ENCODE measurements at places on chromosomes 16 and 17.

DNA sequence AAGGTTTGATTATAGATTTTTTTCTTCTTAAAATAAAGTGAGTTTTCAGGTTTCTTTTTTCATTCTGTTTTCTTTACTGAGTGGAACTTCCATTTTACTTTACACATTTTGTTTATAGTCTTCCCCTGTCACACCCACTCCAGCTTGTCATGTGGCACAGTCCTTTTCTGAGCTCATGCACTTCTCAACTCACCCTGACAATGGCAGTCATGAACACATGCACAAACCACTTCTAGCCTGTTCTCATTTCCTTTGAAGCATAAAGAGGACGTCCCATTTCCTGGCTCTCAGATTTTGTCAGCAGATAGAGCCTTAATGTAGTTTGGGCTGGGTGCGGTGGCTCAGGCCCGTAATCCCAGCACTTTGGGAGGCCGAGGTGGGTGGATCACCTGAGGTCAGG, 168.0 kb downstream of the AHSP start:
- no peak for DNase-seq

DNA sequence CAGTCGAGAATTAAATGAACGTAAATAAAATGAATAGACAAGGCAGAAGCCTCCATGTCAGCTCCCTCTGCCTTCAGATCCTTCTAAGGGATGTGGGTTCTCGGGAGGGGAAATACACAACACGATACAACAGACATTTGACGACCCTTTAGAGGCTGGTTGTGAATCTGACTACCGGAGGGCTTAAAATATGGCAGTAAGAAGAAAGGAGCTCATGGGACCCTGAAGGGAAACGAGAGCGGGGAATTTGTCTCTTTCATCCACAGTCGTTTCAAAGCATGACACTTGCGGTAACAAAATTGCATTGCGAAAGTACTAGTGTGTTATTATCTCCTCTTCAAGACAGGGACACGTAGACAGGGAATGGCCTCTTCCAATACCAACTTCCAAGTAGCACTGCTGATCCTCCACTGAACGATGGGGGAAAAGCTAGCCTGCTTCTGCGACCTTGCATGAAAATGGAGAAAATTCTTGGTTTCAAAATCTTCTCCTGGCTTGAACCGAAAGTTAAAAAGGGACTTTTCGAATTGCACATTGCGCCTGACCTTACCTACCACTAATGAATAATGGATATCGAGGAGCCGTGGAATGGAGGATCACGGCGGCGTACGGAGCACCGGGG, 1.2 kb upstream of the TNRC6C start:
- no peak for DNase-seq

- DNase-seq, result no peak
Measured at GRCh38 chr16:11692651-11693050, 24.4 kb downstream of the SNN start.

GRCh38 chr16:80557037-80557436, 16.2 kb downstream of the DYNLRB2 start:
- no peak for DNase-seq

GRCh38 chr17:59440757-59441463, 109.5 kb downstream of the YPEL2 start:
- DNase-seq, result peak; percentile 92

DNA sequence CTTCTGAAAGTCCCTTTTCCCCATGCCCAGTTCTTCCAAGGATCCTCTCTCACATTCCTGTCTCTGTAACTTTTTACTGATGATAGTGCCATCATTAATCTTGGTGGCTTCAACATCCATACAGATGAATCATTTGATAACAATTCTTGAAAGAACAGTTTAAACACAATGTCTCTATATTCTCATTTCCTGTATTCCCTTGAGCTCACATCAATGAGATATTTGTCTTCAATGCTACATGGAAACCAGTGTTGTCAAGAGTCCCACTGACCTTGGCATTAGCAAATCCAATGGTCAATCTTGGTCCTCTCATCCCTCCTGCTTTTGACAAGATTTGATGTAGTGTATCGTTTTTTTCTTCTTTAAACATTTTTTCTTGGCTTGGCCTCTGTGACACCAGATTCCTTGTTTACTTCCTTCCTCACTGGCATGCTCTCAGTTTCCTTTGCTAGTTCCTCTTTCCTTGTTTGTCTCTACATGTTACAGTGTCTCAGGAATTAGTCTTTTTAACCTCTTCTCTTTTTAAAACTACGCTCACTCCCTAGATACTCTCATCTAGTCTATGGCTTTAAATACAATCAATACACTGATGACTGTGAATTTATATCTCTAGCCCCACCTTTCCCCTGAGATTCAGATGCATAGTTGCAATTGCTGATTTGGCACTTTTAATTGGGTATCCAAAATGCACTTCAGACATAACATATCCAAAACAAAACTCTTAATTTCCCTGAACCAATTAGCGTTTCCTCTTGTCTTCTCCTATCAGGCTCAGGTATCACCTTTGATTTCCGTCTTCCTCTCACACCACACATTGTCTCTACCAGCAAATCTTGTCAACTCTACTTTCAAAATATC, 134.0 kb downstream of the MYO1D start:
- DNase-seq, result no peak

DNA sequence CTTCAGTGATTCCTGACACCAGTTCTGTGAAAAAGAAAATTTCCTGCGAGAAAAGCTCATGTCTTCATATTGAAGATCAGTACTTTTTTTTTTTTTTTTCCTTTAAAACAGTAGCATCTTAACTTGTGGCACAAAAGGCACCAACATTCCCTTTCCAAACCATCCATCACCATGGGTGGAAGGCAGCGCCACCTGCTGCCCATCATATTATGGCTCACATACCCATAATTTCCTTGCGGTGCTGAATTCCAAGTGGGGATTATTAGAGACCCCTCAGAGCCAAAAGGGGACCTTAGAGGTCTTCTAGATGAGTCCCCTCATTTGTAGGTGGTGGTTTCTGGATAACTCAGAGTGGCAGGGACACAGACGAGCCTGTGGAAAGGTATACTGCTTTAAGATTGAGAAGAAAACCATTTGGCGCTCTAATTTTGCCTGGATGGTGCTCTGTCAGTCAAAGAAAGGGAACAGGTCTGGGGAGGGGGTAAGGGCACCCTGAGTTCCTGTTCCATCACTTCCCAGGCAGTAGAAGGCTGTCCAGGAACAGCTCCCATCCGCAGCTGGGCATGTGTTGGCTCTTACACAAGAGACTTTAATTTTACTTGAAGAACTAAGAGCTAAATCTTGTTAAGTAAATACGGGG, 7.9 kb upstream of the SOST start:
- peak; percentile 43 for DNase-seq

- no peak for DNase-seq
Measured at GRCh38 chr16:49799172-49799571, 56.7 kb downstream of the ZNF423 start.

- DNase-seq, result no peak
Measured at GRCh38 chr16:12079412-12079965, 103.0 kb downstream of the SNX29 start.

GRCh38 chr16:49527611-49528010, 154.0 kb downstream of the C16orf78 start:
- DNase-seq, result no peak

DNA sequence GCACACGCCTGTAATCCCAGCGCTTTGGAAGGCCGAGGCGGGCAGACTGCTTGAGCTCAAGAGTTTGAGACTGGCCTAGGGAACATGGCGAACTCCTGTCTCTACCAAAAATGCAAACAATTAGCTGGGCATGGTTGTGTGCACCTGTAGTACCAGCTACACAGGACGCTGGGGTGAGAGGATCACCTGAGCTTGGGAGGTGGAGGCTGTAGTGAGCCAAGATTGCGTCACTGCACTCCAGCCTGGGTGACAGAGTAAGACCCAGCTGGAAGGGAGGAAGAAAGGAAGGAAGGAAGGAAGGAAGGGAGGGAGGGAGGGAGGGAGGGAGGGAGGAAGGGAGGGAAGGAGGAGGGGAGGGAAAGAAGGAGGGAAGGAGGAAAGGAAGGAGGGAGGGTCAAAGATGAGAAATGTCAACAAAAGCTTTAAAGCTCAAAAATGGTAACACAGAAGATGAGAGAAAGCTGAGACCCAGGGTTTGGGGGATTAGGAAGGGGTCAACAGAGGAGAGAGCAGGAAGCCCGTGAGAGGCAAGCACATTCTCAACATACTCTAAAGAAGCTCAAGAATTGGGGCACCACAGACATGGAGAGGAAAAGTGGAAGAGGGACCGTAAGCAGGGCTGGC, 5.0 kb upstream of the KRT19 start:
- DNase-seq, result no peak

- no peak for DNase-seq
Measured at GRCh38 chr17:78374631-78375274, 3.7 kb upstream of the PGS1 start.

DNA sequence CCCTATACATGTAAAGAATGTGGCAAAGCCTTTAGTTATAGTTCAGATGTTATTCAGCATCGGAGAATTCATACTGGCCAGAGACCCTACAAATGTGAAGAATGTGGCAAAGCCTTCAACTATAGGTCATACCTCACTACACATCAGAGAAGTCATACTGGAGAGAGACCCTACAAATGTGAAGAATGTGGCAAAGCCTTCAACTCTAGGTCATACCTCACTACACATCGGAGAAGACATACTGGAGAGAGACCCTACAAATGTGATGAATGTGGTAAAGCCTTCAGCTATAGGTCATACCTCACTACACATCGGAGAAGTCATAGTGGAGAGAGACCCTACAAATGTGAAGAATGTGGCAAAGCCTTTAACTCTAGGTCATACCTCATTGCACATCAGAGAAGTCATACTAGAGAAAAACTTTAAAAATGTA, 42.5 kb downstream of the ZNF267 start:
- no peak for DNase-seq

DNA sequence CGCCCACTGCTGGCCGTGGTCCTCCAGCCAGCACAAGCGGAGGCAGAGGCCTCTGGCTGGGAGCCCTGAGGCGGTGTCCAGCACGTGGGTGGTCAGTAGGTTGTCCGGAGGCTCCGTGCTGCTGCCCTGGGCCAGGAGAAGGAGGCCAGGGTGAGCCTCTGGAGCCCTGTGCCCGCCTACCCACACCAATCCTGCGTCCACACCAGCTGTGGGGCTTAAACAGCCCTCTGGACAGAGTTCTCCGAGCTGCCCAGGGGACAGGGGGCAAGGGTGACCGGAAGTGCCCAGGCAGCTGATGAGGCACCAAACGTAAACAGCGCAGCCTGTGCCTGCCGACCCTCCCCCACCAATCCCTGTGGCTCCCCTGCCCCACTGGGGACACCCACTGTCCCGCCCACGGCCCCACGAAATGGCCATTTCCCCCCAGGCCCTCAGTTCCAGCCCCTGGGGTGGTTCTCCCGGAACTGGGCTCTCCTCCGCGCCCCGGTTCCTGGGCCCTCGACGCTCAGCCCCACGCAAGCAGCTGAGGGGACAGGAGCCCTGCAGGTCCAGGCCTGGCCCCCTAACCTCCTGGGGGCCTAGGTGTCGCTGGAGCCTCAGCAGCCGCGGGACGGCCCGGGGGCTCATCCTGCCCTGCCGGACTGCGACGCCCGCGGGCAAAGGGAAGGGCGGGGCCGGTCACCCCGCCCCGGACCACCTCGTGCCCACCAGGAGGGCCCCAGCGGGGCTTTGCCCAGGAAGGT, 27.9 kb upstream of the DBNDD1 start:
- DNase-seq, result no peak

- no peak for DNase-seq
Measured at GRCh38 chr16:72429671-72430081, 257.7 kb upstream of the PMFBP1 start.

DNA sequence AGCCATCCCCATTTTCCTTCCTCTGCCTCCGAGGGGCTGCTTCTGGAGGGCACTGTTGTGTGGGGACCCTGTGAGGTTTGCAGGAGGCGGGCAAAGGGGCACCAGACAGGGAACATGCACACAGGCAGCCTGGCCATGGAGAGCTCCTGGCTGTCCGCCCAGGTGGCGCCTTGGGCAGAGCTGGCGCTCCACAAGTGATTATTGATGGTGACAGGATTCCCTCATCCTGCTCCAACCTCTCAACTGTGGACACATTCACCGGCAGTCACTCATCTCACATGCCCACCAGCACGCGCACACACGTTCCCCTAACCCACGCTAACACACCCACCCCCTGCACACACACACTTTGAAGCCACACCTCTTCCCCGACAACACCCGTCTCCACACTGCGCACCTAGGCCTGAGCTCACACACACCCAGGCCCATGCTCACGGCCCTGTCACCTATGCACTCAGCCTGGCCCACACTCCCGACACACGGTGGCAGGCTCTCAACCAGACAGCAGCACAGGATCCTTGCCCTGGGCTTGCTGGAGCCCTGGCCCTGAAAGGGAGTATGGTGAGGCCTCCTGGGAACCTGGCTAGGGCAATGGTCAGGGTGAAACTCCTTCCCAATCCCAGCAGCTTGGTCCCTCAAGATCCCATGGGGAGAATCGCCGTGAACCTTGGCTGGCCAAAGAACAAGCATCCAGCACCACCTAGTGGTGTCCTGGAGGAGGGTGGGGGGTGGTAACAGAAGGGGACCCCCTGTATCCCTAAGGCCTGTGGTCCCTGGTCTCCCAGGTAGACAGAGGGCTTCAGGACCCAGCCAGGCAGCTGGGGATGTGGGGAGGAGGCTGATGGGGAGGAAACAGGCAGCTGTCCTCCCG, 3.6 kb downstream of the PNMT start:
- DNase-seq, result peak; percentile 42

- DNase-seq, result no peak
Measured at GRCh38 chr17:28178800-28179199, 136.3 kb downstream of the NLK start.

- no peak for DNase-seq
Measured at GRCh38 chr17:13415871-13416416, 185.8 kb downstream of the HS3ST3A1 start.

GRCh38 chr16:83807327-83807709, 460 bp upstream of the HSBP1 start:
- DNase-seq, result no peak

DNA sequence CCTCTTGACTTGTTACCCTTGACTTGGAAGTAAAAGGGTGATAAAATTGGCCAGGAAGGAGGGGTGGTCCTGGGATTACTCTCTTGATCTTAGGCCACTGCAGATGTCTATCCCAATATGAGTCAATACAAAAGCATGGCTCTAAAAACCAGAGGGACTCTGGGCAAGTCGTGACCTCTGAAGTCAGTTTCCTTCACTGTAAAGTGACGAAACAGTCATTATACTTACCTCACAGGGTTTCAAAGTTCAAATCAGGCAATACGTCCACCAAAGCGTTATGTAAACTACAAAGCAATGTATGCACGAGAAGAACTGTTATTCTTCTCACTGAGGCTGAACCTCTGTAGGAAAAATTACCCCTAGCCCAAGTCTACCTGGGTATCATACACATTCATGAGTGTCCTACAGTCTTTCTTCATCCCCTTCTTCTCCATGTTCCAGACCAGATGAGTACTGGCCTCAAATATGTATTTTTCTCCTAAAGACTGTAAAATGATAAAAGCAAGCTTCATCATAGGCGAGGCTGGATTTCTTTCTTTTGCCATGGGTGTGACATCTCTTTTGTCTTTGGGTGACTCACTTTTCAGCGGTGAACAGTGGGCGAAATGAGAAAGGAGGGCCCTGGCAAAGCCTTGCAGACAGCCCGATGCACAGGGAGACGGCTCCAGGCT, 34.5 kb upstream of the CLEC18B start:
- no peak for DNase-seq

- DNase-seq, result no peak
Measured at GRCh38 chr17:64150237-64151015, 20.5 kb upstream of the ERN1 start.

Measured in NCI-H1436 (cell line).